ENCODE measurements at places on chromosomes 4 and X.

DNA sequence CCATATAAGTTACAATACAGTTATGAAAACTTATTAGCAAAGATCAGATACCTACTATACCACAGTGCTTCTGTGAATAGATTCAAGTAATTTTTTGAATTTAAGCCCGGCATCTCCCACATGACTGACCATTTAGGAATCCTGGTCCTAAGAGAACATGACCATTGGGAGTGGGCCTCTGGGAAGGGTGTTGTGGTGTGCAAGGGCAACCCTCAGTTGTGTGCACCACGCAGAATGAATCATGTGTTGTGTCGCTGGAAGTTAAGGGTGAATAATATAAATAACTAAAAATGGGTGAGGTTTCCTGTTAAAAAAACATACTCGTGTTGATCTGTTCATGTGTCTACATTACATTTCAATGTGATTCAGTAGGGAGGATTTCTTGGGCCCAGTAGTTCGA is 15.5 kb downstream of the CPE start:
- DNase-seq, result no peak

GRCh38 chrX:154305541-154306205 is 10.1 kb downstream of the TKTL1 start:
- DNase-seq, result no peak

GRCh38 chr4:53477038-53477565 is 99.7 kb downstream of the FIP1L1 start:
- no peak for DNase-seq

GRCh38 chr4:111945014-111945413 is 200.2 kb upstream of the FAM241A start:
- DNase-seq, result no peak

GRCh38 chr4:7960017-7960789 is 20.5 kb upstream of the AFAP1 start:
- DNase-seq, result no peak

GRCh38 chr4:150250998-150251651 is 172.9 kb downstream of the DCLK2 start:
- no peak for DNase-seq

DNA sequence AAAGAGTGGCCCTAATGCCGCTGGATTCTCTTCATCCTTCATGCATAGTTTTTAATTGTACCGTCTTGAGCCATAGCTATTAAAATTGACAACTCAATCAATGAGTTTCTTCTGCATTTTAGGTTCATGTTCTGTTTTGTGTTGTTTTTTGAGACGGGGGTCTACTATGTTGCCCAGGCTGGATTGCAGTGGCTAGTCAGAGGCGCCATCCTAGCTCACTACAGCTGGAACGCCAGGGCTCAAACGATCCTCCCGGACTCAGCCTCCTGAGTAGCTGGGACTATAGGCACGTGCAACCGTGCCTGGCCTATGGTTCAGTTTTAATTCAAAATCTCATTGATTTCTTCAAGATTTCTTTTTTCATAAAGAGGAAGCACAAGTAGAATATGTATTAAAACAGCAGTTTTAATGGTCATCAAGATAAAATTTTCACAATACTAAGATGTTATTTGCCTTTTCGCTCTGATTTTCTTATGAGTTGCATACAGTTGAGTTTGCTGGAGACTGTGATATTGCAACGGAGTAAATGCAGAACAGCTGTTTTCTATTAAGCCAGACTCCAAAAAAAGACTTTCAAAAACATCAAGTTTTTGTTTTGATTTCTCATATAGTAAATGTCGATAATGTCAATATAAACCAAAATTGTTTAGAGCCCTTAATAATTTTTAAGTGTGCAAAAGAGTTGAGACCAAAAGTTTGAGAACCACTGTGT is 1.1 kb upstream of the STX18 start:
- no peak for DNase-seq

- DNase-seq, result no peak
These were observed 140.5 kb downstream of the GRIA3 start for GRCh38 chrX:123324625-123325024.

- DNase-seq, result no peak
These were observed 2159.4 kb upstream of the AGA start for GRCh38 chr4:179601671-179602070.

DNA sequence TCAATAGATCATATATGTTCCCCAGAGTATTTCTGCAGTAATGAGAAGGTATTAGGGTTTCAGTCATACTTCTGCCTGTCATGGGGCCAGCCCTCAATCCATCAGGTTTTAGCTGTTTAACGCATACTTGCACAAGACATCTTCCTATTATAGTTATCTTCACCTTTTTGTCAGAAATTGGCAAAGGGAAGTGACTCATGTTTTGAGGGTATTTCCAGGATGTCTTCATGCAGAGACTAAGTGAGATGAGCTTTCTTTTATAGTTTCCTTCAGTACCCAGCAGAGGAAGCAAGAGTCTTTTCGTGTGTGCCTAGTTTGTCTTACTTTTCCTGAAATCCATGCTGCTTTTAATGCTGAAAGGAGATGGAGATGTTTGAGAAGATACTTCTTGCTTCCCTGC is 9.5 kb downstream of the CSTF2 start:
- DNase-seq, result no peak

DNA sequence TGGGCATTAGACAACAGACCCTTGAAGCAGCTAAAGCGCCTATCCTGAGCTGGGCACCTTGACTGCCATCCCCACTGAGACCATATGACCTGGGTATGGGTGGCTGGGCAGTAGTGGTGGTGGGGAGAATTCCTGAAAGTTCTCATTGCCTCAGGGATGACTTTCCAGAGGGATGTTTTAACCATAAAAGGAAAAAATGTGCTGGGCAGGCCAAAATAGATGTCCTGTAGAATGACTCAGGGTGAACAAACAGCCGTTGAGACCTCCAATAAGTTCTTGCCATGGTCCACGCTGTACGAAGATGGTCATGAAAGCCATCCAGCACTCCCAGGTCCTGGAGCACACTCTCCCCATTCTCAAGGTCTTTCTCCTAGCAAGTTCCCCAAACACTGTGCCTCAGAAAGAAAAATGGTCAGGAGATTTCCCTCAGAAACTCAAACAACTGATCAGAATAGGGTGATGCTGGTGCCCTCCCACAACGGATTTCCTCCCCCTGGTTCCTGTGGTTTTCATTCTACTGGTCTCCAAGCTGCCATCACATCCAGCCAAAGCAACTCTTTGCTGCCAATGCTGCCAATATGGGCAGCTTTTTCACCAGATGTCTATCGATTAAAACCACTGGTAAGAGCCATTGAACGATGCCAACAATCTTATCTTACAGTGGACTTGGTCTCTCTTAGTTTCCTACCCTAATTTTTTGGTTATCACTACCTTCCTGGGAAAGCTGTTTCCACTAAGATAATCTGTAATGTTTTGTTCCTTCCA is 11.2 kb downstream of the CDKN2AIP start:
- no peak for DNase-seq

- no peak for DNase-seq
These were observed 29.5 kb downstream of the SRPX2 start for GRCh38 chrX:100673397-100673953.

DNA sequence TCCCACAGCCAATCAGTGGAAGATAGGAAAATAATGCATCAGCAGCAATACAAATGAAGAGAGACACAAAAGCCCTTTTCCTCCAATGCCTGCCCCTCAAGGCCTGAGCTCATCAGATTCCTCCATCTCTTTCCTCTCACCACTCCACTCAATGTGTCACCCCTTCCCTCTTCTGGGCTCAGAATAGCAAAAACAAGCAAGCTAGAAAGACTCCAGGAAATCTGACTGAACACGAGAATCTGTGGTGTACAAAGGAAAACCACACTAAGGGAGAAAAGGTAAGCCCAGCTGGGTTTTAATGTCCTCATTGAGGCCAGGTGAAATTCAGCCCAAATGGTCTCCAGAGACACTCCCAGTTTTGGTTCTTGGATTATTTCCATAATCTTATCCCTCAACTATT is 46.3 kb downstream of the ARHGEF9 start:
- no peak for DNase-seq

DNA sequence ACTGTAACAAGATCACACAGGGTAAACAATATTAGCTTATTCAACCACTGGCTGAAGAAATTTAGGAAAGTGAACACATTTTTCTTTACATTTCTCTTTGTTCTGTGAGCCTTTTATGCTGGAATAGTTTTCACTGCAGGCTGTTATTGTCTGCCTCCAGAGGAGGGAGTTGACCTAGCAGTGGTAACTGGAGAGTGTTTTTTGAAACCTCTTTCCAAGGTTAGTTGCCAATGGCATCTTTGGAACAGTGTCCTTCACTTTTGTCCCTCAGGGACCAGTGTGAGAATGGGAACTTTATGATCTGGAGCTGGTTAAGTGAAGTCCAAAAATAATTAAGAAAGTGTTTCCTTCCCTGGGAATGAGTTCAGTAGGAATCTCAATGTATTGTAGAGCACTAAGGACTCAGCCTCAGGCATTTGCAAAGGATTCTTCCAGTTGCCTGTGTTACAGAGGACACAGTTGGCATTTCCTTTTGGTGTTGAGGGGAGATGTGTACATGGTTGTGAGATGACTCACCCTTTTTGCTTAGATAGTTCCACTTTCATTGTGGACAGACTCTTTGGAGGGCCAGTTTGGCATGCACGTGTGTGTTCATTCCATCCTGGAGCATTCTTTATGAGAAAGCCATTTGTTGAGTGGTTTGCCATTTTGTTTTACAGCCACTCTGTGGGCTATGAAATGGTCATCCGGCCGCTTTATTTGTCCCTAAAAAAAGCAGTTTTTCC is 61.3 kb downstream of the AR start:
- DNase-seq, result no peak

DNA sequence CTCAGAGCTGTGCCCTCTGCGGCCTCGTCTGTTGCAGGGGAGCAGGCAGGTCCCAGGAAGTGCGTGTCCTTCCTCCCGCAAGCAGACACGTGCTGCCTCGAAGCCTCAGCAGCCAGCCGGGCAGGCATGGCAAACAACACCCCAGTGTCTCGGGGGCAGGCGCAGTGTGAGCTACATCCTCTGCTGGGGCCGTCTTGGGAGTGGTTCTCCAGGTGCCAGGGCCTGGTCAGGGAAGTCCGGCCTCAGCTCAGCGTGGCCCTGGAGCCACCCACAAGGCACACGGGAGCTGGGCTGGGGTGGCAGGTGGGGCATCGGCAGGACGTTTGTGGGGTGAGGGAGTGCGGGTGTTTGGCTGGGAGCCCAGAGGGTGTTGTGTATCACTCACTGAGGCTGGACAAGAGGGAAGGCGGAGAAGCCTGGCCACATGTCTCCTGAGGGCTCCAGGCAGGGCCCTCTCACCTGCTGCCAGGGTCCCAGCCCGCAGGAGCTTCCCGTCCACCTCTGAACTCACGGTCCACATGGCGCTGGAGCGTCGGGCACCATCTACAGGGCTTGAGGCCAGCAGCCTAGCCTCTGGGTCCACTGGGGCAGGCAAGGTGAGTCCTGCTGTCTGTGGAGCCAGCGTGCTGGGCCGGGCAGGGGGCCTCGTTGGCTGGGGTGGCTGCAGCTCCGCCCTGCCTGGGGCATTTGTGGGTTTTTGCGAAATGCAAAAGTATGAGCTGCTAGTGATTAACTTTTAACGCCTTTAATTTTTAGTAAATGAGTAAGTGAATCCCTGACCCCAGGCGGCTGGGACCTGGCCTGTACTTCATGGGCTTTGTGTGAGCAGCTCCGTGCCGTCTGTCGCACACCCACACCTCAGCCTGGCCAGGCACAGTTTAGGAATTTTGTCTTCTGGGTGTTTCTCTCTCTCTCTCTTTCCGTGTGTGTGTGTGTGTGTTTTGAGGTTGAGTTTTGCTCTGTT is 17.3 kb upstream of the UVSSA start:
- no peak for DNase-seq

- no peak for DNase-seq
These were observed 60.2 kb upstream of the PGAM4 start for GRCh38 chrX:78029663-78030062.

GRCh38 chr4:51842167-51842553 is 793 bp upstream of the DCUN1D4 start:
- no peak for DNase-seq

DNA sequence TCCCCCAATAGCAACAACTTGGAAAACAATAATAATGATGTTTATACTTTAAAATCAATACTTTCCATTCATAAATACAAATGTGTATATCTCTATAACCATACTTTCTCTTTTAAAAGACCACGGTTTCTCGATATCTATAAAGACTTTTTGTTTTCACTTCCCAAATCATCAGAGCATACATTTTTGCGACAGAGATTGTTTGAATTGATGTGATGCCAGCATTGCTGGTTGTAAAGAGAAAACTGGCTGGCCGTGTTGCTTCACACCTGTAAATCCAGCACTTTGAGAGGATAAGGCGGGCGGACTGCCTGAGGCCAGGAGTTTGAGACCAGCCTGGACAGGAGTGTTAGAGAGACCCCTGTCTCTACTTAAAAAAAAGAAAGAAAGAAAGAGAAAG is 77.6 kb upstream of the ZNF518B start:
- no peak for DNase-seq

GRCh38 chrX:71871367-71871766 is 39.3 kb upstream of the NHSL2 start:
- no peak for DNase-seq

DNA sequence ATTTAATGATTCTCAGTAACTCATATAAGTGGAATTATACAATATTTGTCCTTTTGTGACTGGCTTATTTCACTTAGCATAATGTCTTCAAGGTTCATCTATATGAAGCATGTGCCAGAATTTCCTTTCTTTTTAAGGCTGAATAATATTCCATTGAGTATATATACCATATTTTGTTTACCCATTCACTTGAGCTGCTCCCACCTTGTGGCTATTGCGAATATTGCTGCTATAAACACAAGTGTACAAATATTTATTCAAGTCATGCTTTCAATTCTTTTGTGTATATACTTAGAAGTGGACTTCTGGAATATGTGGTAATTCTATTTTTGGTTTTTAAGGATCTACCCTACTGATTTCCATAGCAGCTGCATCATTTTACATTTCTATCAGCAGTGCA is 219.1 kb downstream of the MID1 start:
- DNase-seq, result no peak

- no peak for DNase-seq
These were observed 94.7 kb upstream of the NAP1L5 start for GRCh38 chr4:88792268-88792781.

DNA sequence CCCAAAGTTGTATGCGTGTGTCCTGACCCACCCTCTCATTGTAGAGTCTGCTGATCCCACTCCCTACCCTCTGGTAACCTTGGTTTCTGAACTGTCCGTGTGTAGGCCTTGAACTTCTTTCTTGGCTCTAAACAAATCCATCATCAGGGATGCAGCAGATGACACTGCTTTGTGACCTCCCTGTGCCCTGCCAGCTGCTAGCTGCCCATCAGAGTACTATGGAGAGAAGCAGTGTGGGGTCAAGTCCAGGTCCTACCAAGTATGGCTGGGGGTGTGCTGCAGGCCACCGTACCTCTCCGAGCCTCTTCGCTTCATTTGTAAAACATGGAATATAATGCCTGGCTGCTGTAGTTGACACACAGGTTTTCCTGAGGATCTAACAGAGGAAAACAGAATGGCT is 183.5 kb upstream of the RBPJ start:
- DNase-seq, result no peak

- no peak for DNase-seq
These were observed 239.9 kb downstream of the C4orf33 start for GRCh38 chr4:129335818-129336217.

- no peak for DNase-seq
These were observed 13.0 kb downstream of the USP26 start for GRCh38 chrX:133083899-133084298.
